ENCODE measurements at places on chromosomes 11 and 22. TPM values are rescaled to one million over a fixed set of nuclear protein-coding genes. Genes with fewer than 3 reads are reported as not detected.

The KMT5B gene
- 20.5 TPM for total RNA-seq

The DGCR6 gene
- total RNA-seq, result 1.2 TPM

The ACER3 gene
- 18.7 TPM for total RNA-seq

The CARD16 gene
- total RNA-seq, result not detected

The RIBC2 gene
- total RNA-seq, result 2.6 TPM

The CREB3L1 gene
- 5.2 TPM for total RNA-seq

The MISFA gene
- total RNA-seq, result 1.8 TPM

The OR51E1 gene
- not detected for total RNA-seq

The RBM4B gene
- total RNA-seq, result 21.8 TPM

The SUSD2 gene
- 49.5 TPM for total RNA-seq

The THRSP gene
- not detected for total RNA-seq

The OR52I1 gene
- not detected for total RNA-seq

The DEFB131B gene
- total RNA-seq, result not detected

The OR5P2 gene
- not detected for total RNA-seq

The APOBEC3B gene
- total RNA-seq, result 30.2 TPM

The C11orf87 gene
- total RNA-seq, result not detected

The PKP3 gene
- total RNA-seq, result 39.8 TPM

The KCNC1 gene
- total RNA-seq, result 0.07 TPM

The ASCL2 gene
- total RNA-seq, result not detected

The TUB gene
- total RNA-seq, result 5.2 TPM

The TRMU gene
- 36.4 TPM for total RNA-seq

The PACSIN2 gene
- 62.4 TPM for total RNA-seq

The PCSK7 gene
- total RNA-seq, result 14.8 TPM

The KRTAP5-11 gene
- not detected for total RNA-seq

The OR4D5 gene
- not detected for total RNA-seq

The OR10D3 gene
- total RNA-seq, result not detected

The CABP7 gene
- total RNA-seq, result 0.22 TPM

The CARNS1 gene
- total RNA-seq, result 0.16 TPM

The EIF4G2 gene
- total RNA-seq, result 677 TPM

The MMP8 gene
- not detected for total RNA-seq

The OR51M1 gene
- total RNA-seq, result not detected
